Liver (tissue), 10 donors: ENCODE measurements at places on chromosomes 5 and 9. TPM values are rescaled to one million over a fixed set of nuclear protein-coding genes. Genes with fewer than 3 reads are reported as not detected.
A peak's percentile ranks its signal among the peaks of the same experiment; 100 is the strongest.

- H3K4me1 ChIP-seq = no peaks in the 10 kb centered on the region
- no peaks in the 10 kb centered on the region for H3K36me3 ChIP-seq
- no peak overlapping the region for H3K27ac ChIP-seq
Observed at GRCh38 chr9:68609901-68610415, 69.3 kb upstream of the TMEM252 start.

The PCDHB15 gene
- 0.28 TPM for total RNA-seq

DNA sequence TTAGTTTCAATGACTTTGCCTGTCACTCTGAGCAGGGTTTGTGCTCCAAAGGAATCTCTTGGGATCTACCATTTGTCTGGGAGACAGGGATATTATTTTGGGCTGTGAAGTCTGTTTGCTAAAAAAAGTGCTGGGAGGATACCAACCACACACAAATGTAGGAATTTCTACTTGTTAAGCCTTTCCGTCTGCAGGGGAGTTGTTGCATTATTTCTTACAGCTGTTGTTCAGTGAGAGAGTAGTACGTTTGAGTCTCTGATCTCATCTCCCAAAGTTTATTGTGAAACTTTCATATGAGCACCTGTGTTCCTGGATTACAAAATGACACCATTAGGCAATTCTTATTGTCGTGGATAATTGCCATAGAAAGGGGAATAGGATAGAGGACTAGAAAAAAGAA is 78.3 kb upstream of the SEMA6A start:
- no peaks in the 10 kb centered on the region for H3K27me3 ChIP-seq
- no peak for DNase-seq
- H3K4me3 ChIP-seq = no peak overlapping the region
- H3K36me3 ChIP-seq = no peaks in the 10 kb centered on the region

The TLR4 gene
- total RNA-seq = 23.3 TPM

- H3K36me3 ChIP-seq = no peaks in the 10 kb centered on the region
- no peaks in the 10 kb centered on the region for H3K4me1 ChIP-seq
- no peak overlapping the region for H3K4me3 ChIP-seq
- no peaks in the 10 kb centered on the region for H3K27me3 ChIP-seq
Observed at GRCh38 chr9:110093871-110094270, 114.1 kb downstream of the C9orf152 start.

- peaks cover 3% of the 10 kb centered on the region for H3K4me1 ChIP-seq
- no peak overlapping the region for H3K27ac ChIP-seq
- DNase-seq = no peak
- H3K36me3 ChIP-seq = no peaks in the 10 kb centered on the region
- H3K4me3 ChIP-seq = no peak overlapping the region
Observed at GRCh38 chr9:27433631-27434325, 90.3 kb upstream of the IFNK start.

The ZNF346 gene
- total RNA-seq = 11.0 TPM

DNA sequence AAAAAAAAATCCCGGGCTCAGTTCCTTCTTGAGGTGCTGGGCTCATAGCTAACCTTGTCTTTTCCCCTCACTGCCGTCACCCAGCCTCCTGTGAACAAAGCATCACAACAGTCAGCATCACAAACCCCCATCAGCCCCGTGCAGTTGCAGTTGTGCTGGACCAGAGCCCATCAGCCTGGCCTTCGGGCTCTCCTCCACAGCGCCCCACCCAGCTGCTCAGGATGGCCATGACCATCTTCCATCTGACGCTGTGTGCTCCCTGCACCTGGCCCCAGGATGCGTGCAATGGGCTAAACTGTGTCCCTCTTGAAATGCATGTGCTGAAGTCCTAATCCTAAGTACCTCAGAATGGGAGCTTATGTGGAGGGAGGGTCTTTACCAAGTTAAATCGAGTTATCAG is 48.1 kb downstream of the NSUN2 start:
- H3K27ac ChIP-seq = peak overlapping the region; percentile 94
- H3K36me3 ChIP-seq = no peaks in the 10 kb centered on the region
- H3K27me3 ChIP-seq = no peaks in the 10 kb centered on the region
- peaks cover 2% of the 10 kb centered on the region for H3K4me1 ChIP-seq
- DNase-seq = no peak
- peak overlapping the region; percentile 65 for H3K4me3 ChIP-seq

GRCh38 chr9:100445161-100445902 is 18.4 kb downstream of the MSANTD3 start:
- no peak for DNase-seq
- no peak overlapping the region for H3K27ac ChIP-seq
- H3K27me3 ChIP-seq = no peaks in the 10 kb centered on the region
- peaks cover 1% of the 10 kb centered on the region for H3K36me3 ChIP-seq
- H3K4me1 ChIP-seq = peaks cover 11% of the 10 kb centered on the region

- no peak overlapping the region for H3K4me3 ChIP-seq
- H3K27me3 ChIP-seq = no peaks in the 10 kb centered on the region
- DNase-seq = no peak
- no peaks in the 10 kb centered on the region for H3K36me3 ChIP-seq
- peaks cover 21% of the 10 kb centered on the region for H3K4me1 ChIP-seq
Observed at GRCh38 chr5:111063709-111064322, 7.7 kb upstream of the TSLP start.

The SH3TC2 gene
- total RNA-seq = 0.67 TPM

DNA sequence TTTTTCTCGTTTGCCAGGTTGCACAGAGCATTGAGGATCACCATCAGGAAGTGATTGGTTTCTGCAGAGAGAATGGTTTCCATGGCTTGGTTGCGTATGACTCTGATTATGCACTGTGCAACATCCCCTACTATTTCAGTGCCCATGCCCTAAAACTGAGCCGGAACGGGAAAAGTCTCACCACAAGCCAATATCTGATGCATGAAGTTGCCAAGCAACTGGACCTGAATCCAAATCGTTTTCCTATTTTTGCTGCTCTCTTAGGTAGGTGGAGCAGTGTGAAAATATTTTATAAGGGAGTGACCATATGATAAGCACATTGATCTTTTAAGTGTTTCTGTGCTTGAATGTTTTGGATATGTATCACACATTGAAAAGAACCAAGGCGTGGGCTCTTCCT is 17.7 kb upstream of the FAM120AOS start:
- H3K27ac ChIP-seq = no peak overlapping the region
- H3K36me3 ChIP-seq = no peaks in the 10 kb centered on the region
- no peak overlapping the region for H3K4me3 ChIP-seq
- H3K27me3 ChIP-seq = no peaks in the 10 kb centered on the region
- no peak for DNase-seq

The SPINK4 gene
- not detected for total RNA-seq

DNA sequence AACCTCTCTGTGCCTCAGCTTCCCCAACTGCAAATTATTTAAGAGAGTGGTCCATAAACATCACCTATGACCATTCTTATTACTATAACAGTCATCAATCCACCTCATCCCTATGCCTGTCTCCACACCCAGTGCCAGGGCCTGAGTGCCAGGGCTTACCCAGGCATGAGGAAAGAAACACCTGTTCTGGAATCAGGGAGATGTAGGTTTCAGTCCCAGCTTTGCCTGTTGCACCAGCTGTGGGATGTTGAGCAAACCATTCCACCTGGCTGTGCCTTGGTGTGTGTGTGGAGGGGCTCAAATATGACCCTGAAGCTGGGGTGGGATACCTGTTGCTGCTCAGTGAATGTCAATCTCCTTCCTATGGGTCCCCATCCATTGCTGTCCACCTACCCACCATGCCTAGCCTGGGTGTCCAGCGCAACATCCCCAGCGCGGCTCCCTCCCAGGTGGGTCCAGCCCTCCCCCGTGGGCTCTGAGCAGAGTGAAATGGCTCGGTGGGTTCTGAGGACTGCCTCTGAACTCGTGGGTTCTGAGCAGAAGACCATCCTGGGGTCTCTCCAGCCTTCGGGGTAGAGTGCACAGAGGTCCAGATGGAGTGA is 16.3 kb downstream of the AKNA start:
- H3K27ac ChIP-seq = peak overlapping the region; percentile 68
- peaks cover 1% of the 10 kb centered on the region for H3K4me1 ChIP-seq
- H3K4me3 ChIP-seq = no peak overlapping the region
- H3K27me3 ChIP-seq = no peaks in the 10 kb centered on the region
- no peak for DNase-seq
- peaks cover 6% of the 10 kb centered on the region for H3K36me3 ChIP-seq

GRCh38 chr9:9319007-9319406 is 1293.8 kb downstream of the PTPRD start:
- H3K27ac ChIP-seq = no peak overlapping the region
- no peaks in the 10 kb centered on the region for H3K36me3 ChIP-seq
- DNase-seq = no peak
- no peaks in the 10 kb centered on the region for H3K27me3 ChIP-seq
- no peak overlapping the region for H3K4me3 ChIP-seq
- no peaks in the 10 kb centered on the region for H3K4me1 ChIP-seq

The SLC45A2 gene
- total RNA-seq = 1.3 TPM

- H3K4me3 ChIP-seq = no peak overlapping the region
- no peak for DNase-seq
- H3K4me1 ChIP-seq = no peaks in the 10 kb centered on the region
- H3K36me3 ChIP-seq = no peaks in the 10 kb centered on the region
Observed at GRCh38 chr5:178641711-178642110, 14.9 kb upstream of the CLK4 start.

The MELK gene
- total RNA-seq = 19.5 TPM

GRCh38 chr9:37683531-37684371 is 33.0 kb downstream of the FRMPD1 start:
- no peak overlapping the region for H3K27ac ChIP-seq
- H3K4me3 ChIP-seq = no peak overlapping the region
- H3K27me3 ChIP-seq = no peaks in the 10 kb centered on the region
- H3K4me1 ChIP-seq = no peaks in the 10 kb centered on the region
- DNase-seq = no peak

- no peak overlapping the region for H3K27ac ChIP-seq
- H3K27me3 ChIP-seq = peaks cover 2% of the 10 kb centered on the region
- H3K4me3 ChIP-seq = no peak overlapping the region
- H3K36me3 ChIP-seq = no peaks in the 10 kb centered on the region
- H3K4me1 ChIP-seq = no peaks in the 10 kb centered on the region
Observed at GRCh38 chr5:31585895-31586270, 53.0 kb upstream of the PDZD2 start.

GRCh38 chr9:4461437-4461836 is 28.8 kb upstream of the SLC1A1 start:
- no peak for DNase-seq
- H3K27ac ChIP-seq = no peak overlapping the region
- H3K4me1 ChIP-seq = no peaks in the 10 kb centered on the region

The ADAMTS19 gene
- total RNA-seq = 0.09 TPM
